ENCODE measurements at places on chromosomes 7 and 10.

DNA sequence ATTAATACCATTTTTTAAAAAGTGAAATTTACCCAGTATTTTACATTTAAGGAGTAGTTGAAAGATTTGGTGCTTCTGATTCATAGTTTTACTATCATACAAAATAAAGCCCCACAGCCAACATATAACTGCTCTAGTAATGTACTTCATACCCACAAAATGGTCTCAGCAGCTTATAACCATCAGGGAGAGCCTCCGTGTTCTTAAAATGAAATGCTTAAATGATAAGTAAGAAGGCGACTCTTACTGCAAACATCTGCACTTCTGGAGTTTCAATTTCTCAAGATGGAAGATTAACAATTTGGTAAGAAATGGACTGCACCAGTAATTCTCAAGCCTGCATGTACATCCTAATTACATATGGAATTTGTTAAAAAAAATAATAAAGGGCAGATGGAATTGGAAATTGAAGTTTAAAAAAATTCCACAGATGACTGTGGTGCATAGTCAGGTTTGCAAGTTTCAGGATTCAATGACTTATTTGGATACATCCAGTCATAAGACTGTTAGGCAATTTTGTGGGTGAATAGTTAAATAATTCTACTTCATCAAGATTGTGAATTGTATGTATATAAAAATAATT, 461.0 kb downstream of the KIF20B start:
- DNase-seq = no peak

- DNase-seq = no peak
These were observed 116.2 kb downstream of the CDH23 start for GRCh38 chr10:71512761-71513539.

- no peak for DNase-seq
These were observed at the start of gene SUN3 for GRCh38 chr7:48028938-48029337. Gene SUN3 (minus strand): TSS chr7:48029107. CDS start chr7:48028938, 169 bp downstream.

- no peak for DNase-seq
These were observed 66.5 kb upstream of the TNS3 start for GRCh38 chr7:47648275-47648925.

DNA sequence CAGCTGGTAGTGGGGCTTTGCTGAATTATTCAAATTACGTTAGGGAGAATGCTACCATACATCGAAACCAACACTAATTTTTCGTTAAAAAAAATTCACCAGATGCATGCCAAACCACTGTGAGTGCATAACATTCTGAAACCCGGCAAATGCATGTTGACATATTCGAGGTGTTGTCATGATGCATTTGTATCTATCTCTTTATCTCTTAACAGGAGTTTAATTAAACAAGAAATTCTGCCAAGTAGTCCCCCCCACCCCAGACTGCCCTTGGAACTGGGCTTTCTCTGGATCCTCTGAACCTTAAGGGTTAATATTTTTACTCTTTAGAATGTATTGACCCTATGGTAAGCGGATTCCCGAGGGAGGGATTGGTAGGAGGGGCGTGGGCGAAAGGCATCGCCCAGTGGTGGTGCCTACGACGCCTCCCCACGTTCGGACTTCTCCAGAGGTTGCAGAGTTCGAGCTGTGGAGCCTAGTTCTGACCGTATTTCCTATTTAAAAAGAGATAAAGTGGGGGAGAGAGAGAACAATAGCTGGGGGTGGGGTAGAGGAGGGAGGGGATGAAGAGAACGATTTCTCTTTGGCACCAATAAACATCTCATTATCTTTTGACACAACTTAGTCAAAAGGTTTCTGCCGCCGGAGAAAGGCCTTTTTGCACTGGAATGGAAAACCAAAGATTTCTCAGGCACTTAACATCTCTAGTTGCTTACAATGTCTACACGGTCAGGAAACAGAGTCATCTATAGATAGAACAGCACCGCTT, 7.2 kb downstream of the DLX6 start:
- no peak for DNase-seq

GRCh38 chr7:73674468-73675124, 7.0 kb downstream of the VPS37D start:
- no peak for DNase-seq

DNA sequence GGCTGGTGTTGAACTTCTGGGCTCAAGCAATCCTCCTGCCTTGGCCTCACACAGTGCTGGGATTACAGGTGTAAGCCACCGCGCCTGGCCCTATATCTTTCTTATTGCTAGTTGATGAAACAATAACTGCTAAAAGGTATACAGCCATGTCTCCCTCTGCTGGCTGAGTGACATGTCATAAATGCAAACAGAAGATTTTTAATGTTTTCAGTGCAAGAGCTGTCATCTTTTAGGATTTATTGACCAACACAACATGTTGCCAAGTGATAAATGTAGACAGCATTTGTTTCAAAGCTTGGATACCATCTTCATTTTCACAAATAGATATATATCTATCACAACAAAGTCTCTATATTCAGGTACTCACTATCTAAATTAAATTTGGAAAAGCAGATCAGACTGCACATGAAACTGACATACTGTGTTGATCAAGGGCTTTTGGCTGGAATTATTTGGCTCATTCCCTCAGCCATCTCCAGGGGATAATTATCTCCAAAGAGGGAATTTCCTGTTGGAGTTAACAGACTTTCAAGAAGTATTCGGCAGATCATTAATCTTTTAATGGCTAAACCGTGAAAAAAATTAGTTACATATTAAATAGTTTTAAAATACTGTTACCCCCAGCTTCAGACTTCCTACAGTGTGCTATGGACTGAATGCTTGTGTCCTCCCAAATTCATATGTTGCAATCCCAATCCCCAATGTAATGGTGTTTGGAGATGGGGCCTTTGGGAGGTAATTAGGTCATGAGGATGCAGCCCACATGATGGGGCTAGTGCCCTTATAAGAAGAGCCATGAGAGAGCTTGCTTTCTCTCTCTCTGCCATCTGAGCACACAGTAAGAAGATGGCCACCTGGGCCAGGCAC, 41.3 kb upstream of the SRPK2 start:
- DNase-seq = no peak

- no peak for DNase-seq
These were observed 59.2 kb downstream of the WIPF3 start for GRCh38 chr7:29865526-29865925.
